ENCODE measurements at places on chromosomes 5 and 9. TPM values are rescaled to one million over a fixed set of nuclear protein-coding genes. Genes with fewer than 3 reads are reported as not detected.

- no peak overlapping the region for H3K27ac ChIP-seq
- no peaks in the 10 kb centered on the region for H3K4me1 ChIP-seq
Measured at GRCh38 chr9:17068671-17069070, 66.2 kb upstream of the CNTLN start.

DNA sequence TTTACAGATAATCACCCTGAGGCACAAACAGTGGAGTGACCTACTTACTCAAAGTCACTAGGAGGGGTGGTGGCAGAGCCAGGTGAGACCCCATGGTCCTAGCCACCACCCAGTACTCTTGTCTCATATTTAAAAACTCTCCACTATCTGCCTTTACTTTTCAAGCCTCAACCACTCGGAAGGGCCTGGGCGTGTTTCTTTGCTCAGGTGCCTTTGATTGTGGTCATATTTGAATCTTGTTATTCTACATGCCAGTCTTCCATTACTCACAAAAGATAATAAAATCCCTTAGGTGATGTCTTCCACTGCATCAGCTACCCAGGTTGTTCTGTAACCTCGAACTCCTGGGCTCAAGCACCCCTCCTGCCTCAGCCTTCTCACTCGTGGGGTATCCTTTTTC is 20.7 kb upstream of the TRIM36 start:
- H3K27me3 ChIP-seq = no peaks in the 10 kb centered on the region
- H3K27ac ChIP-seq = no peak overlapping the region
- no peak overlapping the region for H3K4me3 ChIP-seq
- DNase-seq = no peak
- H3K36me3 ChIP-seq = no peaks in the 10 kb centered on the region

DNA sequence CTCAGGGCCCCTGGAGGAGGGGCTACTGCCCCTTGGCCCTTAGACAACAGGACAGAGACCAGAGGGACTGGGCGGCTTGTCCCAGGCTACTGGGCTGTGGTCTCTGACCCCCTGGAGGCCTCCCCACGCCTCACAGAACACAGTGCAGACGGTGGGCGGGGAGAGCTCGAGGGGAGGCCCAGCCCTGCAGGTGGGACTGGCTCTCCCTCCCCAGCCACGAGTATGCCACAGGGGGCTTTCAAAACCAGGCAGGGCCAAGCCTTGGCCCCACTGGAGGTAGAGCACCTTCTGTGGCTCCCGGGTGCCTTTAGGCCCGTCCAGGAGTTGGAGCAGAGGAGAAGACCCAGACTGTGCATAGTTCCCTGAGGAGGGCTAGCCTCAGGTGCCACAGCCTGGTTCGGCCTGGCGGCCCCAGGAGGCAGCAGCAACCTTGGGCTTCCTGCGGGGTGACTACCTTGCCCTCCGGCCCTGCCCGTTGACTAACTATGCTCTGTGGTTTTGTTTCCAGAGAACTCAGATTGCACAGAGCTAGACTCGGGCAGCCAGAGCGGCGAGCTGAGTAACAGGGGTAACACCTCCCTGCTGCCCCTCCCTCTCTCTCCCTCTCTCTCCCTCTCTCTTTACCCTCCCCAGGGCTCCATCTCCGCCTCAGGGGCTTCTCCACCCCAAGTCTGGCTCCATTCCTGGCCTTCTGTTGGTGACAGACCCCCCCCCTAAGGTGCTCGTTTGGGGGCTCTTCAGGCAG is 15.5 kb downstream of the CARD19 start:
- H3K27ac ChIP-seq = no peak overlapping the region
- H3K4me1 ChIP-seq = peaks cover 4% of the 10 kb centered on the region
- no peak overlapping the region for H3K4me3 ChIP-seq
- no peak for DNase-seq
- H3K36me3 ChIP-seq = no peaks in the 10 kb centered on the region

DNA sequence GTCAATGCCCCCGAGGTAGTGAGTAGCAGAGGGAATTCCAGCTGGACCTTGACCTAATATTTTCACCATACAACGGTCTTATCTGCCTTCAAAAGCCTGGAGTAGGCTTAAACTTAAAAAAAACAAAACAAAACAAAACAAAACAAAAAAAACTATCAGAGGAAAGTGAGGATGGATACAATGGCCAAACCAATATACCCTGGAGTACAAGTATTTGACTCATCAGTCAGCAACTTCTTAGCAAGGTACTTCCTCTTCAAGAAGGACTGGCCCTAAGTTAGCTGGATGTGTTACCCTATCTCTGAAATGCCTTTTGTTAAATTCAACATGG is 160.6 kb upstream of the GNA14 start:
- no peak overlapping the region for H3K4me3 ChIP-seq
- H3K27me3 ChIP-seq = no peaks in the 10 kb centered on the region
- H3K4me1 ChIP-seq = peaks cover 39% of the 10 kb centered on the region
- DNase-seq = no peak
- no peak overlapping the region for H3K27ac ChIP-seq

DNA sequence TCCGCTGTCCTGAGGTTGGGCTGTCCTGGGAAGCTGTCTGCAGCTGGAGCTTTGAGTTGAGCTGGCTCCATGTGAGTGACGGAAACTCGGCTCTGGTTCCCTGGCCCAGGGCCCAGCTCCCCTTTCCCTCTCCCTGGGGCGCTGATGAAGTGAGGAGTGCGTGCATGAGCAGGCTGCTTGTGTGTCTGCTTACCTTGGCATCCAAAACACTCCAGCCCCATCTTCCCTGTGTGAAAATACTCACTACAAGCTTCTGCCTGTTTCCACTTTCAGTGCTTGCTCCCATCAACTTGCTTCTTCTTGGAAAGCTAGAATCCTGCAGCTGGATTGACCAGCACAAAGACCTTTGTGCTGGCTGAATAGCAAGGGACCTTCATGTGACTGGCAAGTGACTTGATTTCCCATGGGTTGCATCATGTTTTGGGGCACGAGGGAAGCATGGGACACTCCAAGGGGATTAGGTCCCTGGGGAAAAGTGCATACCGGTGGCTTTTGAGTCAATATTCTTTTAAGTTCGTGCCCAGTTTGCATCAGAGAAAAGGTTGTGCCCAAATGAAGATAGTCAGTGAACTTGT is 198.1 kb downstream of the GADD45G start:
- H3K27me3 ChIP-seq = peaks cover 5% of the 10 kb centered on the region
- DNase-seq = no peak
- 0 out of 2 replicates have a peak, but pooled peaks cover 7% of the 10 kb centered on the region for H3K4me1 ChIP-seq

DNA sequence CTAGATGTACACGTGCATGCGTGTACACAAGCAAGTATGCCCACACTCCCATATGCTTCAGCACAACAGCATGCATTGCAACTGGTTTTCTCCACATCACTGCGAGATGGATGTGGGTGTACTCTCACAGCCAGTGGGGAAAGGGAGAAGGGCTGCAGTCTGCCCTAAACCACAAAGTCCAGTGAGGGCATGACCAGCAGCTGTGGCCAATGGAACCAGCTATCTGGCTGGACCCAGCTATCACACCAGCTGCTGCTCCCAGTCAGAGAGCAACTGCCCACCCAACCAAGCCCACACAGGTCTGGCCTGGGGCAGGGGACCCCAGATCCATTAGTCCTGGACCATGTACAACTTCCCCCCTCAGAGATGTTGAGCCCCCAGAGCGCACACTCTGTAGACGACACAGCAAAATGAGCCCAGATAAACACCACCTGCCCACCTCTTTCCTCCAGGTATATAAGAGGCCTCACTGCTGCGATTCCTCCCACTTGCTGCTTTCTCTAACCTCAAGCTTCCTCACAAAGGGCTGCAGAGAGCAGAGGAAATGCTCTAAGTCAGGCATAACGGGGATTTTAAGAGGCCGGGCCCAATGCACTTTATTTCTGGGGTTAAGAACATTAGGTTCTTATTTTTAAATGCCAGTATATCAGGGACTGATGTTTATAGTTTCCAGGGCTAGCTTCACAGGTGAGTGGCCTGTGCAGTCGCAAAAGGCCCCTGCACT is 39.0 kb downstream of the SHB start:
- H3K36me3 ChIP-seq = no peaks in the 10 kb centered on the region
- H3K27ac ChIP-seq = no peak overlapping the region
- DNase-seq = no peak

GRCh38 chr9:34577400-34578240 is 11.9 kb downstream of the CNTFR start:
- no peak for DNase-seq
- H3K36me3 ChIP-seq = no peaks in the 10 kb centered on the region
- H3K27ac ChIP-seq = no peak overlapping the region
- peak overlapping the region; percentile 56 for H3K4me3 ChIP-seq
- H3K27me3 ChIP-seq = peaks cover 48% of the 10 kb centered on the region

DNA sequence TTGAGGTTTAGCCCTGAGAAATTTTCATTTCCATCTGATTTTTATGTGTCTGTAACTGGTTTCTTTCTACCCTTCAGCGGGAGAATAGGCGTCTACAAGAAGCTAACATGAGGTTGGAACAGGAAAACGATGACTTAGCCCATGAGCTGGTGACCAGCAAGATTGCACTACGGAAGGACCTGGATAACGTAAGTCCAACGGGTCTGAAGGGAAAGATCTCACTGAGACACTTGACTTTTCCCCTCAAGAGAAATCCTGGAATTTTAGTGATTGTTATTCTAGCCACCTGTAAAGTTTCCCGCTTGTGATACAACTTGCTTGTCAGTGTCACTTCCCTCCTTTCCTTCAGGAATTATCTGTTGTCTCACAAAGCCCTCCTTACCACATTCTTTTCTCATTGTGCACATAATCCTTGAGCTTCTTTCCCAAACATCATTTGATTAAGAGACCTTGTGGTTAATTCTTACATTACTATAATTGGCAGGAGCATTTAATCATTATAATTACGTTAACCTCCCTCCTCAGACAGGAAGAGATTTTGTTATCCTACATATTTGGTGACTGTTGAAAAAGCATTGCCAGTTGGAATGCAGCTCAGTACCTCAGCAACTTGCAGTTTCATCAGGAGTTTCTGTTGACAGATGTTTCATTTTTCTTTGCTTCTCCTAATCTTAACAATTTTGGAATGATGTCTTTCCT is 56.9 kb downstream of the GPR21 start:
- no peaks in the 10 kb centered on the region for H3K27me3 ChIP-seq
- peaks cover 9% of the 10 kb centered on the region for H3K36me3 ChIP-seq
- no peak overlapping the region for H3K4me3 ChIP-seq
- H3K4me1 ChIP-seq = no peaks in the 10 kb centered on the region
- H3K27ac ChIP-seq = no peak overlapping the region
- no peak for DNase-seq

DNA sequence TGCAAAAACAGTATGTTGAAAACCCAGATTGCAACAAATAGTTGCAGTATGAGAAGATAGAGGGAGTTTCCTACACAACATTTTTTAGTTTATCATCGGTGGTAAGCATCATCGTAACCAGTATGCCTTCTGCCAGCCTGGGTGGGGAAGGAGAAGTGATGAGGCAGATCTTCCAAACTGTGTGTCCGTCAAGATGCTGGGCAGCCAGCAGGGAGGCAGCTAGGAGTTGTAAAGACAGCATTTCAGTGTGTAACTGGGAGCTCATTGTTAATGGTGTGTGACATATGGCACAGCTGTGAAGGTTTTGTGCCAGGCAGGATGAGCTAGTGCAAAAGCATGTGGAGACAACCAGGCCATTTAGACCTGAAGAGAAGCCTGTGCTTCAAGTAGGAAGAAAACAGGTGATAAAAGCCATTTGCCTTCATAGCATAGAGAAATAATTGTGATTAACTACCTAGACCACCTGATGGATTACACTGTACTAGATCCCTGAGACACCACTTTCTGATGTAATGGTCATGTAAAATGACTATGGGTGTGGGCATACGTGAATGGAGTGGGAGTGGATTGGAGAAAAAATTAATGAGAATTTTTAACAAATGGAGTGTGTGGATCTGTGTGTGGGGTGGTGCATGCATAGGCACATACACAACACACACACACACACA is 347.0 kb upstream of the ADAMTSL1 start:
- no peak overlapping the region for H3K27ac ChIP-seq
- peaks cover 9% of the 10 kb centered on the region for H3K27me3 ChIP-seq
- H3K4me1 ChIP-seq = no peaks in the 10 kb centered on the region
- no peaks in the 10 kb centered on the region for H3K36me3 ChIP-seq
- no peak overlapping the region for H3K4me3 ChIP-seq

DNA sequence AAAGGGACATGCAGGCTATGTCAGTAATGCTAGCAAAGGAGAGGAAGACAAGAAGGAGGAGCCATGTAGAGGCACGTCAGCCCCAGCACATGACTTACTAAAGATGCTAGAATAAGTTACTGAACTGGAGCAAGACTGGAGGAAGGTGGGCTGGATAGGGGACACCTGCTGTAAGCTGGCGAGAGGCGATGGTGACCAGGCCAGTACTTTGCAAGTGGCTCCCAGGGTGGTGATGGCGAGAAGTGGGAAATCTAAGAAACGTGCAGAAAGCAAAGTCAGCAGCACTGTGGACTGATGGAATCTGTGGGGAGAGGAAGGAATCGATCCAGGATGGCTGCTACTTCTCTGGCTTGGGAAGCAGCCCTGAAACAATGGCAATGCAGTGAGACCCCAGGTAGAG is 617.1 kb upstream of the ADAMTS16 start:
- no peaks in the 10 kb centered on the region for H3K27me3 ChIP-seq
- H3K36me3 ChIP-seq = no peaks in the 10 kb centered on the region
- DNase-seq = no peak
- H3K27ac ChIP-seq = no peak overlapping the region
- no peaks in the 10 kb centered on the region for H3K4me1 ChIP-seq

The RNF130 gene
- 49.8 TPM for total RNA-seq

DNA sequence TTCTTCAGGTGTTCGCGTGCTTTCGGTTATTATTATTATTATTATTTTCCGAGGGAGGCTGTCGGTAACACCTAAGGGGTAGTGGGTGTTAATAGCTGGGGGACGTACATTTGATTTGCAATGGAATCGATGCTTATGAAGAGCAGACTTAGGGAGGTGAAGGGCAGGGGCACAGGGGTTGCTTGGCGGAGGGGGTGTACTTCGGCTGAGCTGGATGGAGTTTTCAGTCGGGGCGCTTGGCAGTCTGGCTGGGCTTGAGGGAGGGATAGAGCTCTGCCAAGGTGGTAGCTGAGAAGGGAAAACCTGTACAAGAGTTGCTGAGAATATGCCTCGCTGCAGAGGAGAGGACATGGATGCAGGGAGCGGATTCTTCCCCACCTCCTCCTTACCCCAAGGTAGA is 617 bp upstream of the PTPRD start:
- H3K27me3 ChIP-seq = peaks cover 54% of the 10 kb centered on the region
- DNase-seq = no peak
- no peaks in the 10 kb centered on the region for H3K4me1 ChIP-seq
- H3K4me3 ChIP-seq = peak overlapping the region; percentile 66
- no peak overlapping the region for H3K27ac ChIP-seq
- H3K36me3 ChIP-seq = no peaks in the 10 kb centered on the region

The IL9 gene
- not detected for total RNA-seq

- no peaks in the 10 kb centered on the region for H3K4me1 ChIP-seq
- no peaks in the 10 kb centered on the region for H3K36me3 ChIP-seq
- no peaks in the 10 kb centered on the region for H3K27me3 ChIP-seq
Measured at GRCh38 chr9:119839888-119840287, 470.7 kb upstream of the BRINP1 start.

The SLC6A3 gene
- not detected for total RNA-seq

- no peak overlapping the region for H3K4me3 ChIP-seq
- peaks cover 4% of the 10 kb centered on the region for H3K36me3 ChIP-seq
- no peak for DNase-seq
- H3K27me3 ChIP-seq = no peaks in the 10 kb centered on the region
- H3K4me1 ChIP-seq = peaks cover 7% of the 10 kb centered on the region
Measured at GRCh38 chr5:103037673-103038455, 82.1 kb downstream of the GIN1 start.

- no peak overlapping the region for H3K4me3 ChIP-seq
- H3K27me3 ChIP-seq = no peaks in the 10 kb centered on the region
- no peaks in the 10 kb centered on the region for H3K4me1 ChIP-seq
- H3K27ac ChIP-seq = no peak overlapping the region
Measured at GRCh38 chr5:1925111-1926070, 42.7 kb upstream of the IRX4 start.

The MSANTD3 gene
- total RNA-seq = 59.3 TPM

The C5orf52 gene
- not detected for total RNA-seq

- no peaks in the 10 kb centered on the region for H3K36me3 ChIP-seq
- no peaks in the 10 kb centered on the region for H3K27me3 ChIP-seq
- H3K4me3 ChIP-seq = no peak overlapping the region
- no peak for DNase-seq
- H3K4me1 ChIP-seq = no peaks in the 10 kb centered on the region
- H3K27ac ChIP-seq = no peak overlapping the region
Measured at GRCh38 chr9:125726456-125727132, 19.6 kb upstream of the MAPKAP1 start.

Data from GM23248 (cell line).